ENCODE measurements at places on chromosomes 4 and X.

DNA sequence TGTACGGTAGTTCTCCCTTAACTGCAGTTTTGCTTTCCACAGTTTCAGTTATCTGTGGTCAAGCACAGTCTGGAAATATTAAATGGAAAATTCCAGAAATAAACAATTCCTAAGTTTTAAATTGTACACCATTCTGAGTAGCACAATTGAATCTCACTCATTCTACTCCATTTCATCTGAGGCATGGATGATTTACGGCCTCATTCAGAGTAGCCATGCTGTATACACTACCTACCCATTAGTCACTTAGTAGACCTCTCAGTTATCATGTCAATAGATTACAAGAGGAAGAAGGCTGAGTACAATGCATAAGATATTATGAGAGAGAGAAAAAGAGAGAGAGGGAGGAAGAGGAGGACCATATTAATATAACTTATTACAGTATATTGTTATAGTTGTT is 77.5 kb downstream of the ENOX2 start:
- no peak for DNase-seq

DNA sequence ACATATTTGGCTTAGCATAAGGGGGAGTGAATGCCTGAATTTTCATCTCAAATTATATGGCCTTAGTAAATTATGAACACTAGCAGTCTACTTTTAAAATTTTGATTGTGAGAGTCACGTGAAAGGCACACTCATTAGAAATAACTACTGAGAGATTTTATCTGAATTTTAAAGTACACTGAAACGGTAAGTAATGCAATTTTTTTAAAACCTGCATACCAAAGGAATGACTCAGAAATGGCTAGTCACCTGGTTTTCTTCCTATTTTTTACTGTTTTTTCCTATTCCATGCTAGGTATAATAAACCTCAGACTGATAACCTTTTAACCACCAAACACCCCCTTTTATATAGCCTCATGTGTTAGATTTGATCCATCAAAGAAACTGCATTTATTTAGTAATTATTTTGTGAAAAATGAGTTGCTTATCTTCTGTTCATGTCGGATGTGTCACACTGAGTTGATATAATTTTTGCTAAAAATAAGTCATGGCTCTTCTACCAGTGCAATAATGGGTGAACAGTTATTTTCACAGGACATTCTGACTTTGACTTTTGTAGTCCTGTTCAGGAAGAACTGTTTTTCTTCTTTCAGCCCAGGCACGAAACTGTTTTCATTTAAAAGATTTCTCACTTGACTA is 40.4 kb downstream of the CPEB2 start:
- DNase-seq, result no peak

DNA sequence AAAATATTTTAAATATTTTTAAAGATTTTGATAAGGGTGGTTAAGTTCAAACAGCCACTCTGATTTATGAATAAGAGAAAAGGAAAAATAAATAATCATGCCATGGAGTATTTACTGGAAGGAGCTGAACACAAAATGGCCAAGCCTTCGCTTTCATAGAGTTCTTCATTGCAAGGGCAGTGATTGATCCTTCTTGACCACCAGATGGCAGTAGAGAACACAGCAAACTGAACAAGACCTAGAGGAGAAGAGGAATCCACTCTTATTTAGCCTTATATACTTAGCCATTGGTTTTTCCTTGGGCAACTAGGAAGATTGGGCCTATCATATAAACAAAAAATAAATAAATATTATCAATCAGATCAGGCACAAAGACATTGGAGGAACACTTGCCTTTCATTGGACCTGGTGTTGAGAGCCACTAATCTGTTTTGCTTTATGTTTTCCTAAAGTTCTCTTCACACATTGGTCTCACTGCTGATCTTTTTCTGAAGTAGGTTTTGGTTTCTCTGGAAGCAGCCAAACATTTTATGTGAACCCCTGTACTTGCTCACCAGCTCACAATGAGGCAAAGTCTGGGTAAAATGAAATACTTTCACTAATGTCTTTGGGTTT is 58.1 kb upstream of the PARM1 start:
- DNase-seq, result no peak

DNA sequence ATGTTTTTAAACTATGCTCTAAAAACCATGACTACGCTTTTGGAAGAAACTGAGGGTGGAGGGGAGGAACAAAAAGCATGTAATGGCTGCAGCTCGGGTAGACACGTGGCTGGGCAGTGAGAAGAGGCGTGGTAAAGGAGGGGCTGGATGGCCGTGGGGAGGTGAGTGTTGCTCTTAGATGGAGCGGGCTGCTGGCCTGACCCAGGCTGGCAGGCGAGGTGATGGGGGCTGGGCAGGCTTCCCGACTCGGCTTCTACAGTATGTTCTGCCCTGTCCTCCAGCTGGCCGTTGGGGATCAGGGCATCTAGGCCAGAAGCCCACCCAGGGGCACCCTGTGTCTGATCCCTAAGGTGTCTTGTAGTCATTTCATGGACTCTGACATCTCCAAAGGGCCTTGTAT is 60.7 kb downstream of the EFHC2 start:
- DNase-seq, result no peak

- no peak for DNase-seq
These were observed 78.7 kb downstream of the PPARGC1A start for GRCh38 chr4:23811161-23811560.

GRCh38 chrX:3345281-3346191 is 916 bp downstream of the MXRA5 start:
- DNase-seq, result no peak
